Activated CD4-positive, alpha-beta memory T cell treated with anti-CD3 and anti-CD28 coated beads, Interleukin-2, amount 10 ng/mL, durations not matched to agents 7 days and 5 days (primary cell): ENCODE measurements at places on chromosomes 2 and 18.

- H3K27ac ChIP-seq, result no peak overlapping the region
- peaks cover 24% of the 10 kb centered on the region for H3K36me3 ChIP-seq
- no peaks in the 10 kb centered on the region for H3K27me3 ChIP-seq
- no peak for DNase-seq
- peaks cover 28% of the 10 kb centered on the region for H3K4me1 ChIP-seq
- H3K4me3 ChIP-seq, result no peak overlapping the region
These were observed 356.4 kb upstream of the ACVR2A start for GRCh38 chr2:147488472-147488871.

- no peaks in the 10 kb centered on the region for H3K4me1 ChIP-seq
- H3K27me3 ChIP-seq, result no peaks in the 10 kb centered on the region
- no peak overlapping the region for H3K4me3 ChIP-seq
These were observed 63.8 kb downstream of the MEX3C start for GRCh38 chr18:51133580-51134160.

DNA sequence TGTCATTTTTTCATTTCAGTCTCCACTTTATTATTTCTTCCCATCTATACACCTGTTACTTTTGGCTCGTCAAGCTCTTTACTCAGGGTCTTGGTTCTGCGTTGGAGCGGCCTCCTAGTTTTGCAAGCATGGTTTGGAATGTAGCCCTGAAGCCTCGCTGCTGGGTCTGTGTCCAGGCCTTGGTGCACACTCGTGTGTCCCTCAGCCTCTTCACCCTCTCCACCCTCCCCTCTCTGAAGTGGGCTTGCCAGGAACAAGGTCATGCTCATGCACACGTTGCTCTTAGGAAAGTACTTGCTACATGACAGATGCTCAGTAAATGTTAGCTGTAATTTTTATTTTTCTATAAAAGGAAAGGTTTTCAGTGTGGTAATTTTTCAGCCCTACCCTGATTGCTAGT lies 147.0 kb downstream of the ATP9B start:
- H3K36me3 ChIP-seq, result peaks cover 8% of the 10 kb centered on the region
- no peak for DNase-seq
- H3K27me3 ChIP-seq, result no peaks in the 10 kb centered on the region
- no peaks in the 10 kb centered on the region for H3K4me1 ChIP-seq

GRCh38 chr2:141207036-141207385 lies 923.8 kb downstream of the LRP1B start:
- H3K27me3 ChIP-seq, result no peaks in the 10 kb centered on the region
- no peak overlapping the region for H3K4me3 ChIP-seq
- H3K36me3 ChIP-seq, result no peaks in the 10 kb centered on the region
- no peak overlapping the region for H3K27ac ChIP-seq
